ENCODE measurements at places on chromosomes 4 and X.

DNA sequence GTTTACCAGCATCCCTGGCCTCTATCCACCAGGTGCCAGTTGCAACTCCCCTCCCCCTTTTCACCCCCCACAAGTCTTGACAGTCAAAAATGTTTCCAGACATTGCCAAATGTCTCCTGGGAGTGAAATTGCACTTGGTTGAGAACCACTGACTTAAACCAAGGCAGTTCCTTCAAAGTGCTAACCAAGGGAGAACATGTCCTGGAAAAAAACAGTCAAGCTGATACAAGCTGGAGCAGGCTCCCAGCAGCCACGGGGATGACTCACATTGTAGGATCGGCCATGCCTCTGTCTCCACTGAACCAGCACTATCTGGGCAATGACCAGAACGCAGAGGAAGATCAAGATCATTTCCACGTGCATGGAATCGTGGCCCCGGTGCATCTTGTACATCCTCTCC is 11.4 kb downstream of the RNF175 start:
- no peak for DNase-seq

DNA sequence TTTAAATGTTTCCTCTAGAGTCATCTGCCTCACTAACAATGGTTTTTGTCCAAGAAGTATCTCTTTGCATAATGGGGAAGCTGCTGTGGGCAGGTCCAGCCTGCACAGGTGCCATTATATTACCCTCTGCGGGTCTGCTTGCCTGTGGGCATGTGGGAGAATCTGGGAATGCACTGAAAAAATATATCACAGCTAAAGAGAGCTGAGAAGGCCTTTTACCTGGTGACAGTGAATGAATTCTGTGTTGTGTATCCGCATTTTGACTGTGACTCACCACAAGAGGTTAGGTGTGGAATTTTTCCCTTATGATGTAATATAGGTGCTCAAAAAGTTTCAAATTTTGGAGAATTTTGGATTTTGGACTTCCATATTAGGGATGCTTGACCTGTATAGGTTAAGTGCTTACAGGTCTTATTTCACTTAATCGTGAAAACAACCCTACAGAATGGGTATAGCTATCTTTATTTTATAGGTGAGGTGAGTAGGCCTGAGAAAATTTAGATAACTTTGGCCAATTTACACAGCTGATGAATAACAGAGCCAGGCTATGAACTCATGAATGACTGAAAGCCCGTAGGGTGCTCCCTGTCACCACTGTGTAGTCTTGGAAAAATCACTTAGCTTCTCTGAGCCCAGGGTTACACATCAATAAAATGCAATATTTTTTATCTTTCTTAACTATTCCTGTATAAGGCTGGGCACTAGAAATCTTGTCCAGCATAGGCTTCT is 198.0 kb upstream of the EPHA5 start:
- DNase-seq: no peak

DNA sequence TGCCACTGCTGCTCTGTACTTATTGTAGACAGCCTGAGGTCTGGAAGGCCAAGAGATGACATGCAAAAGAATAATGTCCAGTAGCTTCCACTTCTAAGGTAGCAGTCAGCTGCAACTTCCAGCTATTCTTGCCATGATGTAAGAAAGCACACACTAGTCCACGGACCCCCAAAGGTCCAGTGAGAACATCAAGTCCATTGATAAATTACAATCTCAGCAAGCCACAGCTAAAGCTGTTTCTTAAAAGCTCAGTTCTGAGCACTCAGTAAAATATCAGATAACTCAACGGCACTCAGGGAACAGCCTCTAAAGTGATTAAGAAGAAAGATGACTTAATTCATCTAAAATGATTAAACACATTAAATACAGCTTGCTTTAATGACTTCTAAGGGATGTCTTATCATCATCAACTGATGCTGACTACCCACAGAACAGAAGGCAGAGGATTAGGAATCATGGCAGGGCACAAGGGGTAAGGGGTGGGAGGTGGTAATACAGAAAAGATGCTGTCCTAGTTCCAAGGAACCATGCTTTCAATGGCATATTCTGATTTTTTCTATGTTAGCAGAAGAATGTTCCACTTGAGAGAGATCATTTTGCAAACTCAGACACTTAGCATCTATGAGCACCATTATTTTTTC is 99.1 kb upstream of the CBR4 start:
- no peak for DNase-seq

DNA sequence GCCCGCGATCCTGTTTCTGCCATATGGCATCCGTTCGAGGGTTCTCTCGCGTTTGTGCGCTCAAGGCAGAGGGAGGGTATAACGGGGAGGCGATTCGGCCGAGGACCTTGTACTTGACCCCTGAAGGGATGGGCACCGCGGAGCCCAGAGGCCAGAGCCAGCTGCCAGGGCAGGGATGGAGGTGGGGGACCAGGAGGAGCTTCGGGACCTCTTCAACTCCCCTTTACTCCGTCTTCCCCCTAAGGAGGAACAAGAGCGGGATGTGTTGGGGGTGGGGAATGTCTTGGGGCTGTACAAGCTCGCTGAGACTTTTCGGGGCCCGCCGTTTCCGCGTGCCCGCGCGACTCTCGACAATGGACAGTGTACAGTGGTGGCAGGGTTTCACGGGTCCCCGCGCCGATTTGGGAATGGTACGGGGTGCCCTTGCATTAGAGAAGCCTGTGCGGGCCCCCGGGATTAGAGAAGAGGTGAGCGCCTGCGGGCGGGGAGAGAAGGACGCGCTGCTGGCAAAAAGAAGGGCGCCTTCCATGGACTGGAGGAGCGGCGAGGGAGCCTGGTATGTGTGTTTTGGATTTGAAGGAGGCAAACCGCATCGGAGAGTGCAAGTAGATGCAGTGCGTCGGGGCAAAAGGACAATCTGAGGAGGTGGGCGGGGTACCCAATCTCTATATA is 760 bp downstream of the UGT8 start:
- DNase-seq: no peak

DNA sequence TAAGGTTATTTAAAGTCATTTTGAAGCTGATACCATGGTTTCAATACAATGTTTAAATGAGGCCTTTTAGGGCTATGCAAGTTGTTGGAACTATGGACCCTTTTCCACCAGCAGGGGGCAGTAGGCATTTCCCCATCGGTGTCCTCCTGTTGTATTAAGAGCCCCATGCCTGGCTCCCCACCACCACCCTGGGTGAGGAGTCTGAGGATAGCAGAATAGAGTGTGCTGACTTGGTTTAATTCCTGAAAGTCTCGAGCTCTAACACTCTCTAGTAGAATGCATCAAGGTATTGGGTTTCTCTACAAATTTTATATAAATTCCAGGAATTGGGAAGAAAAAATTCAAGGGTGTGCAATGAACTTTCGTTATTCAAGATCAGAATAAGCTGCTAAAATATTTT is 234.8 kb upstream of the JADE1 start:
- peak; percentile 39 for DNase-seq

DNA sequence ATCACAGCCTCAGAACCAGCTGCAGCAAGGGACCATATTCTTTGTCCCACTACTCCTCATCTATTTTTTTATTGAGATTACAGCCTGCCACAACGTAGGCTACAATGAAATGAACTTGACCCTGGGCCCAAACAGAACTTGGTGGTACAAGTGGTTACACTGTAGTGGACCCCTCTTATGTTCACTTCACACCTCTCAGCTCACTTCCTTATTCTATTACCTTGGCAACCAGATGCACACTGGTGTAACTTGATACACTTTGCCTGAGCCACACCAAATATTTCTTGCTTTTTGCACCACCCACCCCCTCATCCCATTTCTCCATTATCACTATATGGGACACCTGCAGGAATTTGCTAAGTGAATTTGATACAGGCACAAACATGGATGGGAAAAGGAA is 105.8 kb downstream of the CXCL13 start:
- DNase-seq: no peak

DNA sequence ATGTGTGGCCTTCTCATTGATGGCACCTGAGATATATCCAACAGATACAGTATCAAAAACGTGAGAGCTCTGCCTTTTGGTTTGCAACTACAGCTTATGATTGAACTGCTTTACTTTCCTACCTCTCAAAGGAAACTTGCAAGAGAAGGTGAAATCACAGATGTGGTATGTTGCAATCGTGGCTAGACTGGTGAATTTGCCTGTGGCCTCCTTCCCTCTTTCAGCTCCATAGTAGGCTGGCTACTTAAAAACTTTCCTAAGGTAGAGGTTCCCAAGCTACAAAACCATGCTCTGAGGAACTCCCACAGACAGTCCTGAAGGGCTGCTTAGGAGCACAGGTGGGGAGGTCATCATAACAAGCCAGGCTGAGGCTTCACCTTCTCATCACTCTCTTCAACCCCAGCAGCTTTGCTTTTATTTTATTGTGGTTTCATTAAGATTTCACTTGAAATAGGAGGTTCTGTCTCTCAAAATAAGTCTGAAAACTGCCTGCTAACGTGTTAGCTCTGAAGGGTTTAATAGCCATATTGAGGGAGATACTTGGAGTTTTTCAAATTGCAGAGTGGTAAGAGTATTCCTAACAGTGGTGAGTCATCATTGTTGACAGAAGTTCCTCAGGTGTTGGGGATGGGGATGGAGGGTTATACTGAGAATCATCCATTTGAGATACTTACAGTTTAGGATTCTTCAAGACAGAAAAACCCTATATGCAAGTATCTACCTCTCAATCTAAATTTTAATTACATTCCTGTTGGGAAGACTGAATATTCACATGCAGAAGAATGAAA is 93.5 kb upstream of the UCP1 start:
- no peak for DNase-seq

DNA sequence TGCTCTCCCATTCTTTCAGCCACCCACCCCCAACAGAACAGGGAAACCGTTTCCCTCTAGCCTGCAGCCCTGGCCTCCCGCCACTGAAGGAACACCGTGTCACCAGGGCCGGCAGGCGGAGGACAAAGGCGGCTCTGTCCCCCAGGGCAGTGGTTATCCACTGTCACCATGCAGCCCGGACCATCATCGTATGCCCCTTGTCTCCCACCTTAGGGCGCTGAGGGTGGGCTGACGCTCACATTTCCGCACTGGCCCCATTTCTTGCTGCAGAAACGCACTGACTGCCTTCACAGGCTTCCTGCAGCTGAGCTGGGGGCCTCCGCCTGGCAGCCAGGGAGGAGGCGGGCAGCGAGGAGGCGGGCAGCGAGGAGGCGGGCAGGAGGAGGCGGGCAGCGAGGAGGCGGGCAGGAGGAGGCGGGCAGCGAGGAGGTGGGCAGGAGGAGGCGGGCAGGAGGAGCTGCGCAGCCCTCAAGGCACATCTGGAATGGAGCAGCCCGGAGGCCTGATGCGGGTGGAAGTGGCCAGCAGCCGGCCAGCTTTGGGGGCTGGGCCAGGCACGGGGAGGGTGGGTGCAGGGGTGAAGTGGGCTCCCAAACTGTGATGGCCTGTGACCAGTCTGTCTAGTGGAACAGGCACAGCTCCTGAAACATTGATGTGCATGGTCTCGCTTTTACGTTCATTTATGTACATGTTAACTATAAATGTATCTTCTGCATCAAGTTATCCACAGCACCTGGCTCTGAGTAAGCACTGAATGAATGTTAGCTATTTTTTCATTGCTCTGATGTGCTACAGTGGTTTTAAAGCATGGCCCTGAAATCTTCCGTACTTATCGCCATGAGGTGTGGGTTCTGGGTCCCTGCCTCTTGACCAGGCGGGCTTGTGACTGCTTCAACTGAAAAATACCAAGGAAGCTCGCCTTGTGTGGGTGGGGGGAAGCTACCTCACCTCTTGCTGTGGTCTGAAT is 20.6 kb upstream of the KIAA0232 start:
- no peak for DNase-seq

GRCh38 chrX:1316527-1316926 is 20.1 kb upstream of the IL3RA start:
- DNase-seq: no peak

GRCh38 chr4:26473893-26474292 is 16.4 kb downstream of the CCKAR start:
- no peak for DNase-seq

- DNase-seq: no peak
Observed at GRCh38 chr4:36388710-36389109, 107.3 kb downstream of the DTHD1 start.

GRCh38 chr4:24278693-24279092 is 305.7 kb downstream of the DHX15 start:
- DNase-seq: no peak

DNA sequence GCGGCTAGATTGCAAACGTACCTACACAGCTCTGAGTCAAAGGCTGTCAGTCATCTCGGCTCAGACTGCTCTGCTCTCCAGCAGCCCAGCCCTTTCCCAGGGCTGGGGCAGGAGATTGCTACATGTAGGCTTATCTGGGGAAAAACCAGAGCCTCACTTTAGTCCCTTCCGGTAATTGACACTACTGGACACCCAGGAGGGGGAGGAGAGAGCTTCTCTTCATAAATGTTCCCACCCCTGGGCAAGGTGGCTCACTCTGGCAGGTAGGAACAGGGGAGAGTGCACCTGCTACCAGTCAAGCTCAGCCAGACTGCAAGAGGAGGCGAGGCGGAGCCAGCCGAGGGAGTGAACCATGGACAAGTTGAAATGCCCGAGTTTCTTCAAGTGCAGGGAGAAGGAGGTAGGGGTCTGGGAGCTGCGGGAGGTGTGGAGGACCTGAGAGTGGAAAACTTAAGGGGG is at the start of gene SLC6A14:
Gene SLC6A14, plus strand, starts transcription at position 249 of the 459 bp plus-strand sequence. Its CDS starts 104 bp downstream, at position 353.
- DNase-seq: no peak

GRCh38 chrX:150324035-150324728 is 38.9 kb upstream of the MAMLD1 start:
- no peak for DNase-seq

- DNase-seq: no peak
Observed at GRCh38 chr4:53538756-53539155, 52.5 kb downstream of the LNX1 start.

- DNase-seq: no peak
Observed at GRCh38 chr4:42454755-42455420, 57.6 kb downstream of the SHISA3 start.

DNA sequence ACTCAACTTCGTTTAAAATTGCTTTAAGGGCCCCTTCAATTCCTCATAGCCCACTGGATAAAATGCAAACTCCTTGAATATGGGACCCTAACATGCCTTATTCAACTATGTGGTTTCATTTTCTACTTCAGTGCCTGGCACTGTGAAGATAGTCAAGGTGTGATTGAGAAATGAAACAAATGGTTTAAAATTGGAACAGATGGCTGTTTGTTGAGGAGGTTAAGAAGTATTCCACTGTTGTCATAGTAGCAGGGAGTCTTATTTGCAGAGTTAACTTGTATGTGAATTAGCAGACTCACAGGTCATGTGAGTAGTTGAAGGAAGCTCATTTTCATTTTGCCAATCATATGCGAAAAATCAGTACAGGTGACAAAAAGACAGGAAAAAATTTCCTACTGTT is 593.3 kb downstream of the KCTD8 start:
- no peak for DNase-seq

- DNase-seq: no peak
Observed at GRCh38 chr4:24195991-24196736, 306.3 kb upstream of the PPARGC1A start.

DNA sequence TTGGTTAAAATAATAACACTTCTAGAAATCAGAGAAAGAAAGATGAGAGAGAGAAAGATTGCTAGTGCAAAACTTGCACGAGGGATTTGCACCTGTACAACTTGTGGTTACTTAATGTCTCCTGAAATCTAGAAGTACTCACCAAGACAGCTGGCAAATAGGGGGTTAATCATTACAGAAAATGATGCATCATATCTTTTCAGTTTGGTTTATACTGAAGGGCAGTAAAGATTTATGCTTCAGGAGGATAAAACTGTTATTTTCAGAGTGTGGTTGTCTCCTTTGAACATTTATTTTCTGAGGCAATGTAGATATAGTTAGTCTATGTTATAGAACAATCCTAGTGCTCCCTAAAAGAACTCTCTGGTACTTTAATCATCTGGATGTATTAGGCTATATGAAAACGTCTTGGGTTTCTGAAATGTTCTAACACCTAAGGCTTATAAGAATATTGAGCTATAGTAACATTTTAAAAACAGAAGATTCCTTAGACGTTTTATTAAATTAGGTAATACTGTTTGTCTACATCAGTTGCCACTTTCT is 13.3 kb downstream of the ATOH1 start:
- no peak for DNase-seq

Measured in stimulated activated naive CD4-positive, alpha-beta T cell (primary cell).